Activated CD4-positive, alpha-beta memory T cell treated with anti-CD3 and anti-CD28 coated beads for 36 hours (primary cell): ENCODE measurements at places on chromosomes 6 and 20. TPM values are rescaled to one million over a fixed set of nuclear protein-coding genes. Genes with fewer than 3 reads are reported as not detected.

NTSR1 gene
- not detected for total RNA-seq

MEI4 gene
- total RNA-seq = not detected

C20orf202 gene
- not detected for total RNA-seq

CDC40 gene
- 30.2 TPM for total RNA-seq

- DNase-seq = no peak
- H3K4me1 ChIP-seq = peaks cover 36% of the 10 kb centered on the region
- H3K4me3 ChIP-seq = peak overlapping the region; percentile 93
- H3K36me3 ChIP-seq = peaks cover 44% of the 10 kb centered on the region
- peak overlapping the region; percentile 96 for H3K27ac ChIP-seq
These were observed 1.9 kb downstream of the PNRC1 start for GRCh38 chr6:89082486-89082891.

GRCh38 chr6:157967486-157967885 lies 14.2 kb upstream of the SYNJ2 start:
- H3K27me3 ChIP-seq = no peaks in the 10 kb centered on the region
- H3K36me3 ChIP-seq = no peaks in the 10 kb centered on the region
- DNase-seq = no peak

- H3K4me3 ChIP-seq = no peak overlapping the region
- no peak overlapping the region for H3K27ac ChIP-seq
- peaks cover 39% of the 10 kb centered on the region for H3K4me1 ChIP-seq
- no peak for DNase-seq
- no peaks in the 10 kb centered on the region for H3K36me3 ChIP-seq
- H3K27me3 ChIP-seq = no peaks in the 10 kb centered on the region
These were observed 18.2 kb upstream of the MRGBP start for GRCh38 chr20:62778058-62778457.
